ENCODE measurements at places on chromosomes 12 and 14.

GRCh38 chr12:30515351-30515750 is 180.3 kb downstream of the IPO8 start:
- DNase-seq = no peak

GRCh38 chr12:47797441-47797840 is 22.3 kb downstream of the HDAC7 start:
- DNase-seq = no peak

DNA sequence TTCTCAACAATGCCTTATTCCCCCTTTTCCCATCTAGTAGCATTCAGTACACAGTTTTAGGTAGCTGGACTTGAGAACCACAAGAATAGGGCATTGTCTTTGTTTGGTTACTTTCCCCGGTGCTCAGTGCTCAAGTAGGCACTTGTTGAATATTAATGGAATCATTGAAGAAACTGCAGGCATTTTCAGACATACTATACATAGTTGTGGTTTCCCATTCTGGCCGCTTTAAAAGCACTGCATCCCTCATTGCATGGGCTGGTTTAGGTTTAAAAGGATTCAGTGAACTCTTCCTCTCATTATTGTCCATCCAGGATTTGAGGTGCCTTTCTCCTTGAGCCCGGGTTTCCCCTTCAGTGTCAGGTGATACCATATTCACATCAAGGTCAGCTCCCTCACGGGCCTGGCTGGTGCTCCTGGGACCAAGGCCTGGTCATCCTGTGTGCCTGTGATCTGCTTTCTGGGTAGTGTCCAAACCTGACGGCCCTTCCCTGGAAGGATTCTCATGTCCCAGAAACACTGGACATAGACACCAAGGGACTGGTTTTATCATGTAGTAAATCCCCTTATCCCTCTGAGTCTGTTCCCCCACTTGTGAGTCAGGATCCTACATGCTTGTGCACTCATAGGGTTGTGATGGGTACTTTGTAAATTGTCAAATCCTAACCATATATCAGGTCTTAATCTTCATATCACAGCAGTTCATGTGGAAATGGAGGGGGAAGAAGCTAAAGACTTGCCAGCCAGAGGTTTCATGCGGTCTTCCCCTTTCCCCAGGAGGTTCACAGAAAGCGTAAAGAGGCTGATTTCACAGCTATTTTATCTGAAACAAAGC is 7.4 kb downstream of the TCP11L2 start:
- DNase-seq = no peak

GRCh38 chr14:103232031-103232808 is 101.8 kb upstream of the EIF5 start:
- DNase-seq = no peak

- no peak for DNase-seq
These were observed 226.2 kb upstream of the LHX5 start for GRCh38 chr12:113697651-113698509.

- DNase-seq = no peak
These were observed 285.2 kb upstream of the SYT10 start for GRCh38 chr12:33724867-33725266.

DNA sequence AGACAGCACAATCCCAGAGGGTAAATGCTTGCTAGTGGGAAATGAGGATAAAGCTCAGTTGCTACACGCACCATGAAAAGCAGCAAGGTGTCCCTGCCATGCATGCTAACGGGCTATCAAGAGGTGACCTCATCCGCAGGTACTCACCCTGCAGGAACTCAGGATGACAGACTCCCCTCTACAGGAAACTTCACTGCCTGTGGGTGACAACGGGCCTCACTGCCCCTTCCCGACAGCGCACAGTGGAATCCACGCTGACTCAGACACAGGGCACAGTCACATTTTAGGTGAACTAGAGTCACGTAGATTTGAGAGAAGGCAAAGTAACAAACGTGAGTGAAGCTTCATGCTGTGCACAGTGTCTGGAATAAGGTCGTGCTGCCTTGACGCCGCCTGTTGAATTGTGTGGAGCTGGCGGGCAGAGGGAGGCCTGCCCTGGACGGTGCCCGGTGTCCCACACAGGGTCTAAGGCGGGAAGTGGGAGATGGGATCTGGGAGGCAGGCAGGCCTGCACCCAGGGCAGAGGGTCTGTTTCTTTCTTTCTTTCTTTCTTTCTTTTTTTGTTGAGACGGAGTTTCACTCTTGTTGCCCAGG is 331.8 kb downstream of the TMEM132D start:
- no peak for DNase-seq

- DNase-seq = peak; percentile 33
These were observed 143.0 kb upstream of the DDHD1 start for GRCh38 chr14:53295985-53296582.

GRCh38 chr12:122356192-122356635 is 66.3 kb downstream of the CLIP1 start:
- DNase-seq = peak; percentile 27

DNA sequence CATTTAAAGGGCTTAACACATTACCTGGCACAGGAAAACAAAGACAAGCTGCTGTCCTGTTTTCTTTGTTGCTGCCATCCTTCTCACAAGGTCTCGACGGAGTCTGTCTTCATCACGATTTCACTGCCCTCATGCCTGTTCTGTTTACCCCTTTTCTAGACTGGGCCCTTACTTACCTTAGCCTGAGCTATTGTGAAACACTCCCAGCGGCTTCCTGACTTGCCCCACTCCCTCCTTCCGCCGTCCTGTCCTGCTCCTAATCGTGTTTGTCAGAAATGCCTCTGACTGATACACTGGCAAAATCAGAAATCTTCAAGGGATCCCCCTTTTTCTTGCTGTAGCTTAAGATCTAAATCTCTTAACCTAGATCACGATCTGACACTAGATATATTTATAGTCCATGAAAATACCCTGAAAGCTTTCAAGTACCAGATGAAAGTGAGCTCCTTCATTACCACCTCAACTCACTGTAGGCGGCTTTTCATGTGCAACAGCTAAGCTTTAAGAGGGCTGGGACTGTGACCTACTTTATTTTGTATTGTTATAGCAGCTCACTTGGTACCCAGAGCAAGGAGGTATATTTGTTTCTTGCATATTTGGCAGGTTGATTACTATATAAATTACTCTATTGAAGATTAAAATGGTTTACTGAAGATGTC is 32.1 kb downstream of the TECPR2 start:
- DNase-seq = peak; percentile 55

DNA sequence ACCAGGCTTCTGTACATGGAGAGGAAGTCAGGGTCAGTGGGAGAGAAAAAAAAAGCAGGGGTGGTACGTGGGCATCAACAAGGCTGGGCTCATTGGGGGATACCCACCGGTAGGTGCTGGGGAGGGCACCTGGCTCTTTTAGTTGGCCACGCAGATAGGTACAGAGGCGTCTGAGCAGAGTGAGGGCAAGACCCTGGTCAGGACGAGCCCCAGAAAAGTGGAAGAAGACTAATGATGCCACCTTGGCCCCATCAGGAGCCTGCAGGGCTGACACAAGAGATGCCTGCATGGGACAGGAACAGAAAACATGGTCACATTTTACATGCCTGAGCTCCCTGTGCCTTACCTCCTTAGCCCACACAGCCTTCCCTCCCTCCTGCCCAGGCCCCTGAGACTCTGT is 29.7 kb downstream of the TEP1 start:
- DNase-seq = no peak

- peak; percentile 24 for DNase-seq
These were observed 21.1 kb upstream of the LGALS3 start for GRCh38 chr14:55107766-55108554.
